ENCODE measurements at places on chromosomes 5 and 9.
A peak's percentile ranks its signal among the peaks of the same experiment; 100 is the strongest.

DNA sequence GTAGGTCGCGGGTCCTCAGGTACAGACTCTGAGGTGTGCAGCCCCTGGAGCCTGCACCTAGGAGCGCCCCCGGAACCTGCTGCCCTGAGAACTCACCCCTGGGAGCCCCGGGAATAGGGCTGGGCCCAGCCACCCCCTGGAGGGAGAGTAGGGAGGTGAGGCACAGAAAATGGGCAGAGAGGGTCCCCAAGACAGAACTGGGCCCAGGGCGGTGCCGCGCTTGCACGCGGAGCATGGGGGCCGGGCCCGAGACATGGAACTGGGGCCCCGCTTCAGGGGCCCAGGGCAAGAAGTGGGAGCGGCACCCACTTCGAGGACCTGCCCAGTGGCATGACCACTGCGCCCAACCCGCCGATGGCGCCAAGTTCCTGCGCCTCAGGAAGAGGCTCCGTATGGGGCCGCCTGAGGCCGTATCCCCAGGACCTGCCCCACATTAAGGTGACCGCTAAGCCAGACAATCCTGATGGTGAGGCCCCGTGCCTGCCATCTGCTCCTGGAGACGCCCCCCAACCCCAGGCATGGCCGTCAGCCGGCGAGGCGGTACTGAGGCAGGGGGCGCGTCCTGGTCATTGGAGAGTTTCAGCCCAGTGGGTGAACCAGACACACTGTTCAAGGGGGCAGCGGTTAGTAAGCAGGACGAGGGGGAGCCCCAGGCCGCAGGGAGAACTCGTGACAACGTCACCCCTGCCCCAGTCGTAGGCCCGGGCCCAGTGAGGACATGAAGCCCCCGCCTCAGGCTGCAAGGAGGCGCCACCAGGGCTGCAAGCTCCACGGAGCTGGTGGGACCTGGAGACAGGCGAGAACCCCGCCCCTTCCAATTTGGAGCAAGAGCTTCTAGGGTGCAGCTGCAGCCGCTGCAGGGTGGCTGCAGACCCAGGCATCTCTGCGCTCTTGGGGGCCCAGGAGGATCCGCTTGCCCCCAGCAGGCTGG lies 89.5 kb upstream of the PUM3 start:
- DNase-seq: no peak

- DNase-seq: no peak
Observed at GRCh38 chr9:137078701-137079400, 1.5 kb downstream of the UAP1L1 start.

DNA sequence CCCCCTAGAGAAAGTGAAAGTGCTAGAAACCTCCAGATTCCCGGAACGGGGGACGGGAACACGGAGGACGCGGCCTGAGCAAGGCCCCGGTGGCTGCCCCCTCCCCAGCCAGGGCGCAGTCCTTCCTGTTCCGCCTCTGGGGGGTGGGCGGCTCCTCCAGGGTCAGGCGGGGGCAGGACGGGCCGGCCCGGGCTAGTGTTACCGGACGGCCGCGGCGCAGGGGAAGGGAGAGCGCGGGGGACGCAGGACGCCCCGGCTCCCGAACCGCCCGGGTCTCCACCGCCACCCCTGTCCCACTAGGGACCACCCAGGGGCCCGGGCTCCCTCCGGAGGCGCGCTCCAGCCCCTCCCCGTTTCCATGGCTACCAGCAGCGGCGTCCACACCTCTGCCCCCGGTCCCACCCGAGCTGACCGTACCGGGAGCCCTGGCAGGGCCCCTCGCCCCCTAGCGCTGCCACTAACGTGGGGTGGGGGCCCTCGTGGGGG lies 579 bp downstream of the SLC12A7 start:
- DNase-seq: peak; percentile 35

GRCh38 chr5:28415791-28416443 lies 1377.5 kb upstream of the CDH9 start:
- DNase-seq: no peak

- no peak for DNase-seq
Observed at GRCh38 chr5:91127456-91128081, 255.5 kb downstream of the ARRDC3 start.
